Stimulated activated CD8-positive, alpha-beta memory T cell treated with anti-CD3 and anti-CD28 coated beads, Interleukin-2, amount 100 ng/mL, for 1 hour (primary cell): ENCODE measurements at places on chromosomes 1 and 21.
A peak's percentile ranks its signal among the peaks of the same experiment; 100 is the strongest.

DNA sequence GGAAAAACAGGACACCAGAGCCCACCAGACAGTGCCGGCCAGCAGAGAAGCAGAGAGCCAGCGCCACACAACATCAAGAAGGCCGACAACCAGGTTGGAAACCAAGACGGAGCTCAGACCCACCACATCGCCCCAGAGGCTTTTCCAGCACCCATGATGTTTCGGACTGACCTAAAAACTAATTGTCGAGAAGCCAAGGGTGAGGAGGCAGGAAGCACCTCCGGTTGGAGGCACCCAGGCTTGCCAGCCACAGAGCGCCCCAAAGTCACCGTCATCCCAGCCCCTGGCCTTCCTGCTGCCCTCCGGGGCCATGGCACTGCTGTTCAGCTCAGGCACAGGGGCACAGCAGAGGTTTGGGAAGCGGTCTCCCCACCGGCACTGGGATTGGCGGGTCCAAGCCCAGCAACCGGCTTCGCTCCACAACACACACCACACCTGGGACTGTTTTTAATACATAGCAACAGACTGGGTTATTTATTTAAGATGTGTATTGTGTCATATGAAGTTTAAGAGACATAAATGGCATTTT is 67.2 kb downstream of the SLC37A1 start:
- no peak for DNase-seq

GRCh38 chr21:19122356-19122755 is 718.8 kb upstream of the TMPRSS15 start:
- no peak for DNase-seq

- DNase-seq = no peak
Observed at GRCh38 chr1:2918441-2918840, 102.8 kb upstream of the ACTRT2 start.

- no peak for DNase-seq
Observed at GRCh38 chr1:51270751-51271150, 34.7 kb downstream of the RNF11 start.

GRCh38 chr1:43937179-43937865 is 3.7 kb downstream of the ARTN start:
- DNase-seq = no peak

- no peak for DNase-seq
Observed at GRCh38 chr1:234125283-234125682, 220.8 kb downstream of the SLC35F3 start.

DNA sequence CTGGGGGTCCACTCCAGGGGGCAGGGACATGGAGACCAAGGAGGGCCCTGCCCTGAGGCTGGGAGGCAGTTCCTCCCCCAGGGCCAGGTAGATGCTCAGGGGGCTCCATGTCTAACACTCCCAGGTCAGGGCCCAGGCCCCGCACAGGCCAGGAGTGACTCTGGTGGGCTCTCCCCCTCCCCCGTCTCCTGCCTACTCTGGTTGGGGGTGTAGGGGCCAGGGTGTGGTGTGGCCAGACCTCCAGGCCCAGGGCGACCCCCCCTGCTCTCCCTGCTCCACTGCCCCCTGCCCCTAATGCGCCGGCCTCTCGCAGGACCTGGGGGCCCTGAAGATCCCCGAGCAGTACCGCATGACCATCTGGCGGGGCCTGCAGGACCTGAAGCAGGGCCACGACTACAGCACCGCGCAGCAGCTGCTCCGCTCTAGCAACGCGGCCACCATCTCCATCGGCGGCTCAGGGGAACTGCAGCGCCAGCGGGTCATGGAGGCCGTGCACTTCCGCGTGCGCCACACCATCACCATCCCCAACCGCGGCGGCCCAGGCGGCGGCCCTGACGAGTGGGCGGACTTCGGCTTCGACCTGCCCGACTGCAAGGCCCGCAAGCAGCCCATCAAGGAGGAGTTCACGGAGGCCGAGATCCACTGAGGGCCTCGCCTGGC is 19.7 kb upstream of the CCDC27 start:
- no peak for DNase-seq

GRCh38 chr1:111980686-111981085 is 8.8 kb downstream of the KCND3 start:
- DNase-seq = no peak

DNA sequence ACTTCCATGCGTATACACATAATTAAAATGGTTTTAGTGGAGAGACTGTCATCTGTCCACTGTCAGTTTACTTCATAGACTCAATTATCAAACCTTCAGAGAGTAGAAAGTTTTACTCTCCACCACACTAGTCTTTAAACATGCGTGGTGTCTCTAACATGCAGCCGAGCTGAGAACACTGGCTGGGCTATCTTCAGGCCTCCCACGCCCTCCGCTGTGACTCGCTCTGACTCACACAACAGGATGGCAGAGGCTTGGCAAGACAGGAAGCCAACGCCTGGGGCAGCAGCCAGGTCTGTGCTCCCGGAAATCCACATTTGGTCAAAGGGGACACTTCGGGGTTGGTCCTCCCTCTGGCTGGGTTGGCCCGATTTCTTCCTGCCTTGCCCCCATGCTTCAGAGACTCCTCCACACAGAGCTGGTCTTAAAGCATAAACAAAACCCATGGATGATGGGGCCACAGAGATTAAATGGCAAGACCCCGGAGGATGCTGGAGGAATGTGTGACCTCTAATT is 22.7 kb upstream of the IFNGR2 start:
- DNase-seq = peak; percentile 70

DNA sequence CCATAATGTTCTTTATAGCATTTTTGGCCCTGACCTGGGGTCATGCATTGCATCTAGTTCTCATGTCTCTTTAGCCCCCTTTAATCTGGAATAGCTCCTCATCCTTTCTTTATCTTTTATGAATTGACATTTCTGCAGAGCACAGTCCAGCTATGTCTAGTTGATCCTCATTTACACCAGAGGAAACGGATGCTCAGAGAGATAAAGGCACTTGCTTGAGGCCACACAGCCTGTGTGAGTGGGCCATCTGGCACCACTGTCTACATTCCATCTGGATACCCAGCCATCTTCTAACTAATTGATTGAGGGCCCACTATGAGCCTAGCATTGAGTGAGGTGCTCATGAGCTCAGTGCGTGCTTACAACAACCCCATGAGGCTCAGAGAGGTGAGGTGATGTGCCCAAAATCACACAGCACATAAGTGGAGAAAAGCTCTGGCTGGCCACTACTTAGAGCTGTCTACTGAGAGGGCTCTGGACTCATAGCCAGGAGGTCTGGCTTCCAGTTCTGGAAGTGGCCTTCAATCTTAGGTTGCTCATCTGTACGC is 3.5 kb downstream of the HPCA start:
- DNase-seq = no peak

- no peak for DNase-seq
Observed at GRCh38 chr1:23337869-23338268, 6.2 kb downstream of the HNRNPR start.

GRCh38 chr1:62962901-62963776 is 179.2 kb downstream of the ATG4C start:
- no peak for DNase-seq

DNA sequence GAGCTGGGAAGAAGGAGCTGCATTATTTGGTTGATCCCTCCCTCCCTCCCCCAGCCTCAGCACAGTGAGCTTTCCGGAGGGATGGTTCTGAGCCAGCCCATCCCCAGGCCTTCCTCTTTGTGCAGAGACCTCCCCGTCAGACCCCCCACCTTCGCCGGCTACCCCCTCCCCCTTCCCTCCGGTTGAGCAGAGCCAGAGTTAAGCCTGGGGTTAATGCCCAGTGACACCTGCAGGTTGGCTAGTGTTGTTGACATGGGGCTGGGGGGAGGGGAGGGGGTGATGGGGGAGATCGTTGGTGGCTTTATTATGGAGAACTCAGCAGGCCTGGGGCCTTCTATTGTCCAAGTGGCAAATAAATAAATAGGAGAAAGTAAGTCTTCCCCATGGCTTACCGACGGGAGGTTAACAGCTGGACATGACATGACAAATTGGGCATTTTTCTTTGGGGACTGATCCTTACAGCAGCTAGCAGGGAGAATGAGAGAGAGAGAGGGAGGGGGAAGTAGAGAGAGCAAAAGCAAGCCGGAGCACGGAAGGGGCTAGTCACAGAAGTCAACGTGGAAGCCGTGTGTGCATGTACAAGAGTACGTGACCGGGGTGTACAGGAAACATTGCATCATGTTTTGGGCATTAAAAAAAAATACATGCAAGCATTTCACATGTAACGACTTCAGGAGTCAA is 131.1 kb downstream of the TMEM53 start:
- no peak for DNase-seq

DNA sequence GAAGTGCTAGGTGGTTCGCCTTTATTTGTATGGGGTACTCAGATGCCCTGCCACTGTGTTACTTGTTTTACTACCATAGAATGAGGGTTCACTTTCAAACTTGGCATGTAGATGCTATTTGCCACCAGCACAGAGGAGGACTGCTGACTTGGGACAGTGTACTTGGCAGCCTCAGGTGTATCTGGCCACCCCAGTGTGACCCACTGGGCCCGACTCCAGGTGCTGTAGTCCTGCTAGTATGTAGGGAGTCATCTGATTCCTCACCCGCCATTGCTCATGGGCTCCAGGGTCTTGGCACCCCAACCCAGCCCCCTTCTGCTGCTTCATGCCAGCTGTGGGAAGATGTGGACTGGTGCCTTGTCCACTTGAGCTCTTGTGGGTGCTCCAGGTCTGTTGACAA is 40.0 kb downstream of the ZNF678 start:
- DNase-seq = no peak

DNA sequence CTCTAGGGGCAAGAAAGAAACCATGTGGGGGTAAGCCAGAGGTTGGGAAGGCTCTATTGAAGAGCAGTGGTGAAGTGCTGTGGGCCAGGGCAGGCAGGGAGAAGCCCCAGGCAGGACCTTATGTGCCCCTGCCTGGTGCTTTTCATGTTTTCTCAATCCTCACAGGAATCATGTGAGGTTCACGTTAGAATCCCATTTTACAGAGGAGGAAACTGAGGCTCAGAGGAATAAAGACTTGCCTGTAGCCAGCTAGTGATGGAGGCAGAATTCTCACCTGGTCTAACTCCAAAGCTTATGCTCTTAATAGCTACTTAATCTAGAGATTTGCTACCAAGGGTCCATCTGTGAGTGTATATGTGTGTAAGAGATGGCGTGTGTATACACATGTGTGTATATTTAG is 4.2 kb downstream of the TTC22 start:
- DNase-seq = no peak

DNA sequence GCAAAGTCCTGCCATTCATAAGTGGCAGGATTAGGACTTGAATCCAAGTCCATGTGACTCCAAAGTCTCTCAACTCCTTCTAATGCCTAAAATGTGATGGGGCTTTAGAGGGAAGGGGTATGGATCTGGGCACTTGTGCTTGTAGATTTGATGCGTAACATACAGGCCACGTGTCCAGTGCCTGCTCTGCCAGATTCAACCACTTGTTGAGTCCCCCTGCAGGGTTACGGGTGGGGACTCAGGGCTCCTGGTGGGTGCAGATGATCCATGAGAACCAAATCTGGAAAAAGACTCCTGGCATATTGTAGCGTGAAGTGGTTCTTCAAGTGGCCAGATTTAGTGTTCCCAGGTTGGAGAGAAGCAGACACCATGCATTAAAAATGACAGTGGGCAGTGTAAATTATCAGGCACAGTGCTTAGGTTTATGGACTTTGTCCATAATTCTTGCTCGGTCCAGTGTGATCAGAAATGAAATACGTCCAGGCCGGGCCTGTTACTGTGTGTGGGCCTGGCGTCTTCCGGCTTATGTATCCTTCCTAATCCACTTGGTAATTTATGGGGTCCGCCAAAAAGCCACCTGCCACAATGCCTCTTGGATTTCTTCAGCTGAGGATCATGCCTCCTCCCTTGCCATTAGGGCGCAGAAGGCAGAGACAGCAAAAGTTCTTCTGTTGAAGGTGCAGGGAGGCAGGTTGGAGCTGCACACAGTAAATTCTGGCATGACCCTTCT is 51.2 kb upstream of the LRP8 start:
- no peak for DNase-seq

- no peak for DNase-seq
Observed at GRCh38 chr1:235421751-235422150, 54.5 kb downstream of the TBCE start.

DNA sequence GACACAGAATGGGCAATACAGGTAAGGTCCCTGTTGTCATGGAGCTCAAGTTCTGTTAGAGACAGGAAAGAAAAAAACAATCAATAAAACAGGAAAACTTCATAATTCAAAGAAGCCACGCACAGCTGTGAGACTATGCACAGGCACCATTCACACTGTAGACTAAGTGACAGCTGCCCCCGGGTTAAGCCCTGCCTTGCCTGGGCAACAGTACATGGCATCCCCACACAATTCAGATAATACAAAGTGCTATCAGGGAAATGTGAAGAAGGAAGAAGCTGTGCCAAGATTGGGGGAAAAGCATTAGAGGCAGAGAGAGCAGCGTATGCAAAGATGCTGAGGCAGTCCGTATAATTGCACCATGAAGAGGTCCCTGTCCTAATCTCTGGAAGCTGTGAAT is 9.0 kb upstream of the KCNE2 start:
- DNase-seq = no peak

DNA sequence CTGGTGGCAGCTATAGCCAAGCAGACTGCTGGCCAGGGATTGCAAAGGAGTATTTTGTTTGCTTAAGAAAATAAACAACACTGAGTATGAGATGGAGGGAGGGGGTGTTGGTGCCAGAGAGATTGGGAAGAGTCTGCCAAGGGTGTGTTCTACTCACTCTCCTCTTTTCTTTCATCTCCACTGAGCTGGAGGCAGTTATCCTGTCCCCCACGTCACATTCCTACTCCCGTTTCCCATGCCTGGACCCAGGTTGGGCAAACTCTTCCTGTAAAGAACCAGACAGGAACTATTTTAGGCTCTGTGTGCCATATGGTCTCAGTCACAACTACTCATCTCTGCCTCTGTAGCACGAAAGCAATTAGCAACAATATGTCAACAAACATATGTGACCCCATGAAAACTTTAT is 1.4 kb upstream of the IL24 start:
- no peak for DNase-seq

DNA sequence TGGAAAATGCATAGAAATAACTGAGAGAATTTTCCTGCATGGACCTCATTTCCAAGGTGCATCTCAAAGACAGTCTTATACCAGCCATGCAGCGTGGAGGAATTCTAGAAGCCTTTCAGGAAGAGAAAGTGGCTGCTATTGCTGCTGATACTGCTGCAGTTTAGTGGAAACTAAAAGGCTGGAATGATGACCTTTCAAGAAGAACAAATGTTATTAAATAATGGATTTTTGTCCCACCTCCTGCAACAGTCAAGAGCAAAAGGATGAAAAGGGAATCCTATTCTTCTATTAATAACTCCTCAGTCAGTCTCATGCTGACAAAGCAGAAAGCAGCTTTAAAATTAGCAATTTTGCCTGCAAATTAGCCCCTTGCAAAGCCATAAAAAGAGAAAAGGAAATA is 68.2 kb upstream of the C1orf87 start:
- DNase-seq = no peak

DNA sequence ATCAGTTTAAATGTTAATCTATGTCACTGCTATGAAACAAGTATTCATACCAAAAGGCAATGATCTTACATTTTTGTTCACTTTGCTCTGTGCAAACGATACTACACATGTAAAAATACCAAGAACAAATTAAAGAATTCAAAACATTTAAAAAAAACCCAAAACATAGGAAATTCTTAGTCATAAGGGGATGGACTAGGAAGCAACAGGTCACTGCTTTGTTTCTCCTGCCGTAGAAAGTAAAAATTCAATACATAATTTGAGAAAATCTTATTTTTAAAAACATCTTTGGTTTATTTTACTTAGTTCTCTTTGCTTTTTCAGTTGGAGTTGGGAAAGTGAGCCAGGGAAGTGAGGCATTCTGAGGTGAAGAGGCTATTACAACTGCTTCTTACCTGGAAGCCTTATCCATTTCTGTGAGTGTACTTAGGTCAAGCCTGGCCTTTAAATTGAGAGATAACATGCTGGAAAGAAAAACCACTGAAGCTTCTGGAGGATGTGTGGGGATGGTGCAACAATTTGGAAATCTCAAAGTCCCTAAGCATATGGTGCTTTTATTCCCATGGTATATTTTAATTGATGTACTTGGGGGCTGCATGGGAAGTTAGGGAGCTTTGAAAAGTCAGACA is 183.5 kb downstream of the CDC42BPA start:
- DNase-seq = no peak
